Activated T-helper 1 cell treated with anti-CD3 and anti-CD28 coated beads, Interleukin-2, amount 50 U/mL, for 16 hours (primary cell): ENCODE measurements at places on chromosomes 5 and 9.

- no peak for DNase-seq
These were observed 45.9 kb downstream of the KCNN2 start for GRCh38 chr5:114407783-114408182.

DNA sequence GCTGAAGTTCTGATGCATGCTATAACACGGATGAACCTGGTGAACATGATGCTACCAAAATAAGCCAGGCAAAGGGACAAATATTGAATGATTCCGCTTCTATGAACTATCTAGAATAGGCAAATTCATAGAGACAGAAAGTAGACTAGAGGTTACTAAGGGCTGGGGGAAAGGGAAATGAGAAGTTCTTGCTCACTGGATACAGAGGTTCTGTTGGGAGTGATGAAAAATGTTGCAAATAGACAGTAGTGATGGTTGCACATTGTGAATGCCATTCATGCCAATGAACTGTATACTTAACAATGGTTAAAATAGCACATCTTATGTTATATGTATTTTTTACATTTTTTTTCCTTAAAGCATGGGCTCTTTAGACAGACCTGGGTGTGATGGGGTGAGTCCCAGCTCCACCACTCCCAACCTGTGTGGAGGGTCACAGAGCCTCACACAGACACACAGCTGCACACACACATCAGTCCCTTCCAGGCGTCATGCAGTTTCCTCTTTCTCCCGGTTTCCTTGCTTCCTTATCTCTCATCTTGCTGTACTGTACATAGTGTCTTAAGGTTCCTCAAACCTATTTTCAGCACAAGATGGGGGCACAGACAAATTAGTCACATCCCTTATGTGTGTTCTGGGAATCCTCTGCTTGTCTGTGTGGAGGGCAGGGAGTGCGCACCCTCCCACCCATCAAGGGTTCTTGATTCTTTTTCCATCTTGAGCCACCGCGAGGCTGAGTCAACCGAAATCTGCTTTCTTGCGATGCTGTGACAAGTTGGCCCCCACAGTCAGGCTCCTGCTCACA lies 192.9 kb downstream of the CRB2 start:
- no peak for DNase-seq

DNA sequence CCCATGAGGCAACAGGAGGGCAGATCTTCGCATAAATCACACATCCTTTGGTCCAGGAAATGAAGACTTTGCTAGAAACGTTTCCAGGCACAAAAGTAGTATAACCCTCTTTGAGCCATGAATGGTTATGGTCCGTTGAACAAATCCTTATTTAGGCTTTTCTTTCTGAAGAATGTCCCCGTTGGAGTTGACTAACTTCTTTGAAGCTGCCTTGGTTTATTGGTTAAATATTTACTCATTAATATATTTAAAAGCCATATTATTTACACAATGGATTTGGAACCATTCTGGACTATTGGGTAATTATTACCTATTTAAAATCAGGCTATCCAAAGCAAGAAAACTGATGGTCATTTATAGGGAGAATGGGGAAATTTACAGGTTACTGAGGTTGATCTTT lies 347.6 kb upstream of the SLC30A5 start:
- no peak for DNase-seq

DNA sequence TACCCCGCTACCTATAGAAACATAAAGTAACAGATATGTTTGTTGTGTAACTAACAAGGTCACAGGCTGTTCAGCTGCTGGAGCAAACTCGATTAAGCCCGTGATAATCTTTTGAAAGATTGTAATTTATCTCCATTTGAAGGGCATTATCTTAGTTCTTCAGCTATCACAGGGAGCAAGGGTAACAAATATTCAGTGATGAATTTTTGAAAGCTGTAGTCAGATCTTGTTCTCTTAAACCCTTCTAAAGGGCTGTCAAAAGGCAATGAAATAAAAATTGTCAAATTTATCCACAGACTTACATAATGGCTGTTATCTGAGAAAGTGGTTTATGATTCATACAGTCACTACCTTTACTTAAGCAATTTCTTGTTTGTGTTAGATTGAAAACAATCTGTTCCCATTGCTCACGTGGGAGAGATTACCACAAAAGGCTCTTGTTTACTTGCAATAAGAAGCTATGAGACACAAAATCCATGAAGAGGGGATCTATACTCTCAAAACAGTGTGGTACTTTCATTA lies 78.3 kb upstream of the ZNF608 start:
- no peak for DNase-seq

- no peak for DNase-seq
These were observed 45.7 kb downstream of the TSPAN17 start for GRCh38 chr5:176692839-176693476.

- no peak for DNase-seq
These were observed 22.9 kb upstream of the CFAP95 start for GRCh38 chr9:69797675-69798074.

GRCh38 chr5:167208911-167209310 lies 1082.5 kb upstream of the WWC1 start:
- no peak for DNase-seq

DNA sequence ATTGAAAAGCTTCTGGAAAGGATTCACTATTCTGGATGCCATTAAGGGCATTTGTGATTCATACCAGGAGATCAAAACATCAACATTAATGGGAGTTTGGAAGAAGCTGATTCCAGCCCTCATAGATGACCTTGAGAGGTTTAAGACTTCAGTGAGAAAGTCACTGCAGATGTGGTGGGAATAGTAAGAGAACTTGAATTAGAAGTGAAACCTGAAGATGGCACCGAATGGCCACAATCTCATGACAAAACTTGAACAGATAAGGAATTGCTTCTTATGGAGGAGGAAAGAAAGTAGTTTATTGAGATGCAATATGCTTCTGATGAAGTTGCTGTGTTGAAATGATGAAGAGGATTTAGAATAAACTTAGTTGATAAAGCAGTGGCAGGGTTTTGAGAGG lies 254.6 kb upstream of the SLC24A2 start:
- DNase-seq, result no peak

- no peak for DNase-seq
These were observed 105.3 kb downstream of the PAX5 start for GRCh38 chr9:36928670-36929349.

- DNase-seq, result no peak
These were observed 54.9 kb downstream of the WDR41 start for GRCh38 chr5:77437194-77437593.

DNA sequence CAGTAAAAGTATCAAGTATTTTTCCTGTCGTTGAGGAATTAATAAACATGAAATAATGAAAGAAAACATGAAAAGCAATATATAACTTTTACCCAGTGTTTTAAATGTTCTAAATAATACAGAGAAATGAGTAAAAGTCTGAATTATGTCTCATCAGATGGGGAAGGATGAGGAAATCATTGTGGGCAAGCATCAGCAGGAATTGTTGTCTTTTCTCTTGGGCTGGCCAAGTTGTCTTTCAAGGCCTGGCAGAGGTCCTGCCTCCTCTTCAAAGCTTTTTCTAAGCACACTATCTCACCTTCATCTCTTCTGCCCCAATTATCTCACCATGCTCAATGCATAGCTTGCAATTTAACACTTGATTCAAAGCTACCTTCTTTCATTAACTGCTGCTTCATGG lies 41.9 kb downstream of the MOCS2 start:
- no peak for DNase-seq

- no peak for DNase-seq
These were observed 62.5 kb downstream of the NFIB start for GRCh38 chr9:14251154-14252071.

- DNase-seq, result no peak
These were observed 42.2 kb upstream of the FCN1 start for GRCh38 chr9:134959971-134960310.

GRCh38 chr9:78613006-78613405 lies 316.1 kb downstream of the PSAT1 start:
- DNase-seq, result no peak

- no peak for DNase-seq
These were observed 15.6 kb upstream of the FAM81B start for GRCh38 chr5:95375591-95375990.

DNA sequence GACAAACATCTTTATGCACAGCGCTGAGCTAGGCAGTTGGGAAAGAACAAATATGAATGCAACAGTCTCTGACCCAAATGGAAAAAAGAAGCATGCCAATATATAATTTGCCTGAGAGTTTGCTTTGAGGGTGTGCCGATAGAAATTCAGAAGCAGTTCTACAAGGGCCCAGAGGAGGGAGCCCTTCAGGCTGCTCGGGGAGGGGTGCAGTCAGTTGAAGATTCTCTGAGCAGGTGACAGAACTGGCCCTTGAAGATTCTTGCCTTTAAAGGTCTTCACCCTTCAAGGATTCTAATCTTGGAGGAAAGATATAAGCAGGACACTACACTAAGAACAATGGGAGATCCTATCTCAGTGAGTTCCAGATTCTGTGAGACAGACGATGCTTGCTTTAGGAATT lies 3.7 kb upstream of the PAPPA start:
- DNase-seq, result no peak

- no peak for DNase-seq
These were observed 107.3 kb downstream of the ZNF608 start for GRCh38 chr5:124639095-124639665.

DNA sequence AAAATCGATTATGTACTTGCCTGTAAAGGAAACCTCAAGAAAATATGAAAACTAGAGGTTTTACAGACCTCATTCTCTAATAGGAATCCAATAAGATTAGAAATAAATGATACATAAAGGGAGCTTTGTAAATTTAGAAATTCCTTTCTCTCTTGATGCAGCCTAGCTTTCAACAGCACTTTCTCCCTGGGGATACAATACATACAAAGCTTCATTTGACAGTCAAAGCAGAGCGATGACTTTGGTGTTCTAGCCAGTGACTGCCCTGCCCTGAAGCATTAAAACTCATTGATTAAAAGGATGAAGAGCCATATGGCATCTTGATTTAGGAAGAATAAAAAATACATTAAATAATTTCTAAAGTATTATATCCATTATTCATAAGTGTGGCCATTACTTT lies 46.3 kb upstream of the GLIS3 start:
- DNase-seq, result no peak

GRCh38 chr9:78130004-78130403 lies 98.4 kb upstream of the GNAQ start:
- no peak for DNase-seq

DNA sequence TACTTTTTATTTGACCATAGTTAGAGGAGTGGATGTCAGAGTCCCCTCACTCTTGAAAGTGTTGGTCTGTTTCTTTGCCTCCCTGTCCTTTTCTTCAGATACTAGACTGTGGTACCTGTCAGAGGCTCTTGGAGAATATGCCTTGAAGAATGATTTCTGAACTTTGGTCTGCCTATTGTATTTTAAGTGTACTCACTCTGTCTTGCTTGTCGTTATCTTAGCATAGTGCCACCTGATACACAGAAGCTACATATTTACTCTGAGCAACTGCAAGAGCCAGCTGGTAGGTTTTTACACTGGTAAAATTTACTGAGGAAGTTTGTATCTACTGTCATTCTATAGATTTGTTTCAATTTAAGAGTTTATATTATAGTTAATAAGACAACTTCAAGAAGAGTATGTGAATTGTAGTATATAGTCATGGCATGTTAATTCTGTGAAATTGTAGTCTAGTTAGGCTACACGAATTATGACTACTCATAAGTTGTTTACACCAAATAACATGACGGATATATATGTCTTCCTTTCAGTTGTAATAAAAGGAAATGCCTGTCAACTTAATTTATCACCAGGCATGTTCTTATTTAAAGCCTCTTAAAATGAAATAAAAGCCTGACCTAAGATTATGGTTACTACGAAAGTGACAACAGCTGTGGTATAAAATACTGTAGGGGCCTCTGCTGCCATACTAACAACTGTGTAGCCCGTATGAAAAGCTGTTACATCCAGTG lies 201.7 kb downstream of the KDM4C start:
- no peak for DNase-seq

GRCh38 chr9:131968632-131969031 lies 111.0 kb downstream of the MED27 start:
- DNase-seq, result no peak

GRCh38 chr9:81718244-81718643 lies 28.9 kb upstream of the TLE1 start:
- DNase-seq, result no peak
